ENCODE measurements at places on chromosomes 6 and 20.
A peak's percentile ranks its signal among the peaks of the same experiment; 100 is the strongest.

GRCh38 chr6:44224029-44224964, 902 bp downstream of the SLC29A1 start:
- DNase-seq: peak; percentile 15

- no peak for DNase-seq
Observed at GRCh38 chr6:35328108-35328723, 14.1 kb upstream of the PPARD start.

GRCh38 chr6:106972500-106972899, 2.0 kb downstream of the CD24 start:
- DNase-seq: peak; percentile 31

GRCh38 chr20:33789109-33789857, 21.9 kb upstream of the CHMP4B start:
- DNase-seq: peak; percentile 98

- no peak for DNase-seq
Observed at GRCh38 chr20:3698591-3699001, 13.8 kb downstream of the SIGLEC1 start.

DNA sequence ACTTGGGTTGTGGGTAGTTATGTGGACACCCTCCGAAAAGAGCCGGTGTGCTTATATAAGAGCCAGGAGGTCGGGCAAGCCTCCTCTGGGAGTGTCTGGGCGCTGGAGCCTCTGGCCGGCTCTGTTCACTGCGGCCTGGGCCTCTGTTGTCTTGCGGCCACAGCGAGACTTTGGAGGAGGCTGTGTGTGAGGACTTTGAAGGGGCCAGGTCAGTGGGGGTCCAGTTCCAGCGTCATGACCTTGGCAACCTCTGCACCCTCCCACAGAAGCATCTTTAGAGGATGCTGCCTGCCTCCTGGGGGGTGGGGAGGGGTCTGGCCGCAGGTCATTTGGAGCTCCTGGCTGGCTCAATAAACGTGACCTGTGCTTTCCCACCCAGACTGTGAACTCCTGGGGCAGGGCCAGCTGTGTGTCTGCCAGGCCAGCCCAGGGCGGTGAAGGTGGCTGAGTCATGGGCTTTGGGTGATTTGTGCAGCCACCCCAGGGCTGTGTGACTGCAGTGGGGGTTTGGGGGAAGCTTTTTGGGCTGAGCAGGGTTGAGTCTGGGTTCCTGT, 1.2 kb downstream of the TCEA2 start:
- DNase-seq: peak; percentile 51

GRCh38 chr6:104537180-104537579, 322.5 kb downstream of the HACE1 start:
- DNase-seq: peak; percentile 80

GRCh38 chr20:33229843-33230242, 6.0 kb upstream of the BPIFA1 start:
- no peak for DNase-seq

- peak; percentile 74 for DNase-seq
Observed at GRCh38 chr6:34792605-34793500, 970 bp downstream of the BLTP3A start.

GRCh38 chr6:110097443-110097842, 82.0 kb downstream of the WASF1 start:
- DNase-seq: no peak

DNA sequence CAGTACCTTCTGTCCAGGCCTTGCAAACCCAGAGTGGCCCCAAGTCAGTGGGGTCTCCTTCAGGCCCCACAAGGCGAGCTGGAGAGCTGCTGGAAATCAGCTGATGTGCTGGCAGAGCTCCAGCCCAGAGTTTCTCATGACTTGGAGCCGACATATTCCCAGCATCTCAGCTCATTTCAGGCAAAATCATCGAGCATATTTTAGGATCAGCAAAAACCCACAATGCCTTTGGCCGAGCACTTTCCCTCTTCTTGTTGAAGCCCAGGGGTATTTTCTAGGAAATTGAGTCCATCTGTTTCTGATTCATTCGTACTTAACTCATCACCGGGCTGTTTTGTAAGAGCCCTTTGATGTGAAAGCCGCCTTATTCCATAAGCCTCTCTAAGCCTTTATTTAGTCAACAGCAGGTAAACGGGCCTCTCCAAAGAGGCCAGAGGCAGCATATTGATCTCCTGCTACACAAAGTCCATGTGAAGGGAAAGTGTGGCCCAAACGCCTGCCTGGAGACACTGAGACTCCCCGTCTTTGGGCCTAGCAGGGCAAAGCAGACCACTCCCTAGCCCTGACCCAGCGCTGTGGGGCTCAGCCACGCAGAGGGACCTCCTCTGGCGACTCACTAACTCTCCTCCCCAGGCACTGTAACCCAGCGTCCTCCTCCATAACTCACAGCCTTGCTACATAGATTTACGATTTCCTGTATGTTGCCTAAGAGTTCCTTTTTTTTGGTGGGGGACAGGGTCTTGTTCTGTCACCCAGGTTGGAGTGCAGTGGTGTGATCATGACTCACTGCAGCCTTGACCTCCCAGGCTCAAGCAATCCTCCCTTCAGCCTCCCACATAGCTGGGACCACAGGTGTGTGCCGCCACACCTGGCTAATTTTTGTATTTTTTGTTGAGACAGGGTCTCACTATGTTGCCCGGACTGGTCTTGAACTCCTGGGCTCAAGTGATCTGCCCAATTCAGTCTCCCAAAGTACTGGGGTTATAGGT, 12.1 kb upstream of the C20orf203 start:
- peak; percentile 84 for DNase-seq

DNA sequence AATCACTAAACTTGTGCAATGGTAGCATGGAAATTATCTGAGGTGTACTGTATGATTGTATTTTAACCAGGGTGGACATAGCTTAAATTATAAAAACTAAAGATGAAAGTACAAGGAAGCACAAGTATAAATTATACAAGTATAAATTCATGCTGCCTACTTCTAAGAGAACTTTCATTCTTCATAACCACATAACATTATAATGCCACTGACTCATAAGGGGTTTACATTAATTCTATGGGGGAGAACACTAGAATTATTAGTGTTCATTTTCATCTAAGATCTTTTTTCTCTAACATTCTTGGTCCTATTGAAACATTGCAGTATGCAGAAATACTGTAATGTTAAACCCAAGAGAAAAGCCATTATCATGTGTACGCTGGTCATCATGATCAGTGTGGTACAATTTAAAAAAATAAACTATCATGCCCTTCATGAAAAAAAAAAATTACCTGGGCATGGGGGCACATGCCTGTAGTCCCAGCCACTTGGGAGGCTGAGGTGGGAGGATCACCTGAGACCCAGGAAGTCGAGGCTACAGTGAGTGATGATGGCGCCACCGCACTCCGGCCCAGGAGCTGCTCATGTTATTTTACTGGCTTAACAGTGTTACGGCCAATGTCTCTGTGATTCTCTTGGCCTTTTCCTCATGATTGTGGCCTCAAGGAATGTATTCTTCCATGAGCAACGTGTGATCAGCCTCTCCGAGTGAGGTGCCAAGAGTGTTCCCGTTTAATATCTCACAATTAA, 25.9 kb upstream of the AHCY start:
- DNase-seq: peak; percentile 38

- peak; percentile 6 for DNase-seq
Observed at GRCh38 chr6:49151957-49152356, 311.1 kb downstream of the MMUT start.

DNA sequence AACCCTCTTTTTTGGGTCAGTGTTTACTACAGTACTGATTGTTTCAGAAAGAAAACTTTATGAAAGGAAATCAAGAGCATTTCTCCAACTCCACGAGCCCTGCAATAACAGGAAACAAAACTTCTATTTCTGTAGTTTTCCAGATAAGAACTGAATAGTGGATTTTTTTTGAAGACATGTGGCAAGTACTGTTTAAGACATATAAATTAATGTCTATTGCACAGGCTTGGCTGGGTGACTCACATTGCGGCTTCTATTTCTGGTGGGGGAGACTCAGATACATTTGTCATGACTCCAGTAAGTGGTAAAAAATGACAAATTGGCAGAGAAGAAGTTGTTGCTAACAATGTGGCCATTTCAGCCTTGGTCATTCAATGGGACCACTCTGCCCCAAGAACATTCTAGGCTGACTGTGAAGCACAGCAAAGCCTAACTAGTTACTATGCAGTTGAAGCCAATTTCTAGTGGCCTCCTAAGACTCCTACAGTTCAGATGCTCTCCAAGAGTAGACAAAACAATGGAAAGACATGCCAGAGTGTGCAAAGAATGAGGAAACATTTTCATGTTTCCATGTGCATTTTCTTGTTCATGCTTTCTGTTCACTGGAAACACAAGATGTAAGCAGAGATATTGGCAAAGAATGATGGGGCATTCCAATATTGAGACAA, 200.9 kb downstream of the EDN1 start:
- DNase-seq: peak; percentile 98

GRCh38 chr6:112163295-112164257, 76.2 kb downstream of the FAM229B start:
- DNase-seq: peak; percentile 26

DNA sequence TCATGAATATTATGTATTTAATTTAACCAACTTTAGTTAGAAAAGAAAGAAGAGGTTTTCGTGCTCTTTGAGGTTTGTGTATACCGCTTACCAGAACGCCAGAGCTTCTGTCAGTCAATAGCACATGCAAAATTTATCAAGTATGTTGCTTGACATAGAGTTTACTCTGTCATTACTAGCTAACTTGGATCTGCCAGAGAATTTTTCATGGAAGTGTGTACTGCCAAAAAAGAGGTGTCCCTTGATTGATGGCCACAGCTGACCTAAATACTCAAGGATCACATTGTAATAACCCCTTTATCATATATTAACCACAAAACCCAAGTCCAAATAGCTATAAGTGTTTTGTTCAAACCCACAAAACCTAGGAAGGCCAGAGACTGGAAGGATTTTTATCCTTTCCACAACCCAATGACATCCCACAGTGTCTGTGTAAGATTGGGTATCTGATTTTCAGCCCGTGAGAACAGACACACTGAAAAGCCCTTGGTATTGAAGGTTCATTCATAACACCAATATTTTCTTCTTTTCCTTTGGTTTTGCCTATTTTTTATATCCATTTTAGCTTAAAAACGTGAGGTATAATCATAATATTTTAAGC, 194.0 kb upstream of the EYA4 start:
- DNase-seq: no peak

DNA sequence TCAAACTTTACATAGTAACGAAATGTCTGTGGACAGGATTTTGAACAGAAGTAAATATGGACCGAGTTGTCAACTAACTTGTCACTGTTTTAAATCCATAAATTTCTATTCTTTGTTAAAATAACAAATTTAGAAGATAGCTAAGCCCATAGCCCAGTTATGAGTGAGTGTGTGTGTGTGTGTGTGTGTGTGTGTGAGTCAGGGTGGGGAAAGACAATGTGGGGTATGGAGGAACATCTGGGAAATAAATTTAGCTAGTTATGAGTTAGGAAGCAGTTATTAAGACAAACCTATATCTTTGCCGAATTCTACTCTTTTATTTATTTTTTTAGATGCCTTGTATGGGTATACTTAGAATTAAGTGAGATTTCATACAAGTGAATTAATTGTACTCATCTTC, 9.0 kb downstream of the TPBG start:
- no peak for DNase-seq

- no peak for DNase-seq
Observed at GRCh38 chr6:41943456-41943855, 1.8 kb upstream of the CCND3 start.

DNA sequence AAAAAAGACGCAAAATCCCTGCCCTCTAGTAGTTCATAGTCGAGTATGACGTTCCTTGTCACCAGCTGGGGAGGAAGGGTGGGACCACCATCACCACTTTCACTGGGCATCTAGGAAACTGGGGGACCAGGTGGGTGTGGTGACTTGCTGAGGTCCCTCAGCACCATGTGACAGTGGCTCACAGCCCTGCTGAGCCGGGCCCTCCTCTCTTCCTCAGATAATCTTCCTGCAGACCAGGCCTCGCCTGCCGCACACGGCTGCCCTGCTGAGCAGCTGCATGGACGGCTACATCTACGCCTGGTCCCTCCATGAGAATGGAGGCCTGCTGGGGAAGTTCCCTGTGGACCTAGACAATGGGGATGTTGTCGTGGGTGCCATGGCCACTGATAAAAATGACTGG, 71.5 kb downstream of the EFCAB8 start:
- DNase-seq: no peak

GRCh38 chr6:121492536-121492935, 57.1 kb downstream of the GJA1 start:
- no peak for DNase-seq

DNA sequence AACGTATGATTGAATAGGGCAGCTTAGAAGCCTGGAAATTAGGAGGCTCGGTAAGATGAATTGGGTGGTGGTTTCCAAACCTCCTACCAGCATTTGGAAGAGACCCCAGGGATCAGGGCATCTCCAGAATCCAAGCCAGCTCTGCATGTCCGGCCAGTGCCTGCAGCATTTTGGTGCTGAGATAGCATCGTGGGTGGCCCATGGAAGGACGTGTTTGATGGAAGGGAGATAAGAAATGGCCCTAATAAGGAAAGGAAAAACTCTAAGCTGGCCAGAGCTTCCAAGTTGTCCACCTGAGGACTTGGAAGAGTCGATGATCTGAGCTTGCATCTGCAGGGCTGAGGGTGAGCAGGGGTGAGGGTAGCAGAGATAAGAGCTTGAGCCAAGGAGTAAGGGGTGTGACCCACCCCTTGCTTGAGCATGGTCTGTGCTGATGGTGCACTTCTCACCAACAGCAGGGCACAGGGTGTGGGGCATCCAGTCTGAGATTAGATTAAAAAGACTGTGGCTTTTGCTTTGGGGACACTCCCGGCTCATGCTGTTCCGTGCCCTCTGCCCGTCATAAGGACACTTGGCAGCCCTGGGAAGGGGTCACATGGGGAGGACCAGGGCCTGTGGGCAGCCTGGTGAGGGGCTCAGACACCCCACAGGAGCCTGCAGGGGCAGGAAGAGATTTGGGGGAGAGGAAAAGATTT, 213.2 kb downstream of the ERMARD start:
- no peak for DNase-seq

DNA sequence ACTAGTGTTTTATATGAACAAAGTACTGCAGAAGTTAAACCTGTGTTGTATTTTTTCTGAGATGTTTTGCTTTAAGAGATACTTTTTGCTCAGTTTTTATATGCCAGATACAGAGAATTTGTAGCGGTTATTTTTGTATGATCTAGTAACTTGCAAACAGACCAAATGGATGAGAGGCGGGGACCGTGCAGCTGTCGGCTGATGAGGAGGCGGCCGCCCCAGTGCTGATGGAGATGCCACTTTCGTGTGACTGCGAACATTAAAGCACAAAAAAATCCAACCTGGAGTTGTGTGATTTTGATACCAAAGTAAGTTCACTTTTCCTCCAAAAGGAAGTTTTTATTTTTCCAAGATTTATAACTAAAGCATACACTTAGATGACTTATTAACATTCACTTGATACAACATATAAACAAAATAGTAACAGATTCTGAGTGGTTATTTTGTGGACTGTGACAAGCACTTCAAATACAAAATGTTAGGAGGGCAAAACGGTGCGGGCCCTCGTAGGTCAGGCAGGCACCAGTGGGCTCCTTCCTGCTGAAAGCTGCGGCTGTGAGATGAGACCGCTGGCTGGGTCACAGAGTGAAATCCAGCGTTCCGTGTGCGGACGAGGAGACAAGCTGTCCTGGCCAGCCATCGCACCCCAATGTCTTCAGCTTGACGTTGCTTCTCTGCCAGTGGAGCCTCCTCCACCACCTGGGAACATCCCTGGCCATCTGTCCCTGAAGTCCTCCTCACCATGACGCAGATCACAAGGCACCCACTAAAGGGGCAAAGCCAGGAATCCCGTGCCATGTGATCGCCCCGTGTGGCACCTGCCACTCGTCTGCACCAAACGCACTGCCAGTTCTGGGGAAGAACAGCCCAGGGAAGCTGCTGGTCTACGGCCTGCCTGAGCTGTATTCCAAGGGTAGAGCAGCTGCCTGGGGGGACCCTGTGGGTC, 4.0 kb upstream of the OGFR start:
- DNase-seq: no peak
